ENCODE measurements at places on chromosomes 6 and 20.

- DNase-seq: no peak
Observed at GRCh38 chr20:23164176-23164601, 78.1 kb upstream of the CD93 start.

DNA sequence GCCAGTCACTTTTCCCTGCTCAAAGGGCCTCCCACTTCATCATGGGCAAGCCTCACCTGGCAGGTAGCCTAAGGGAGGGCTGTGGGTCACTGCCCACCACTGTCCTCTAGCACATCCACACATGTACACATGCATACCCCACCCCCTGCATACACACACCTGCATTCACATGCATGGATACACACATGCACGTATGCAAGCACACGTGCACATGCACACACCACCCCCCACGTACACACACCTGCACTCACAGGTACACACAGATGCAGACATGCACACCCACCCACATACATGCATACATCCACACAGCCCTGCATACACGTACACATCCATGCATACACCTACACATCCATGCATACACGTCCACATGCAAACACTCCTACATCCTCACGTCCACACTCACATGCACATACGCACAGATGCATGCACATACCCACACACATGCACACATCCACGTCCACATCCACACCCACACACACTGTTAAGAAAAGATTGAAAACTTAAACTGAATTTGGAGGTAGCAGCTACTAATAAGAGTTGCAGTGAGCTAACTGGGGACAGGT, 14.0 kb upstream of the EXOC2 start:
- DNase-seq: no peak

DNA sequence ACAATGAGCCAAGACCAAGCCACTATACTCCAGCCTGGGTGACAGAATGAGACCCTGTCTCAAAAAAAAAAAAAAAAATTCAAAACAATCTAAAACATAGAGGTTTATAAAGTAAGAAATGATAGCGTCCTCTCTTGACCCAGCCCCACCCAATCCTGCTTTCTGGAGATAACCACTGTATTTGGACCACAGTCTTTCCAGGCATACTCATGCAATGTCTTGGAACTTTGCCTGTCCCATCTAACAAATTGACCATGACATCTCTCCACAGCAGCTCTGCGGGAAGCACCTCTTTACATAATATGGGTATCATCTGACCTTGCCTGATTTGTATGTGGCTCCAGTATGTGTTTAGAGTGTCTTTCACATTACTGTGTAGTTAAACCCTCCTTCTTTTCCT, 9.1 kb upstream of the SHLD1 start:
- no peak for DNase-seq

DNA sequence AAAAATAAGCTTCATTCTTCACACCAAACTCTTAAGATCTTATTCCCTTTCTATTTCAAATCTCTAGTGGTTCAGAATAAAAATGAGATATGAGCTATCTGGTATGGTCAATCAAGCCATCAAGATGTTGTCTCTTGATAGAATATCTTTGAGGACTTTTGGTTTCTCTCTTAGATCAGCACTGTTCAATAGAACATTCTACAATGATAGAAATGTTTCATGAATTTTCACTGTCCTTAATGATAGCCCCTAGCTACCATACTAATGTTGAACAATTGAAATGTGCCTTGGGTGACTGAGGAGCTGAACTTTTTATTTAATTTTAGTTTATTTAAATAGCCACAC, 24.1 kb upstream of the HINT3 start:
- no peak for DNase-seq

DNA sequence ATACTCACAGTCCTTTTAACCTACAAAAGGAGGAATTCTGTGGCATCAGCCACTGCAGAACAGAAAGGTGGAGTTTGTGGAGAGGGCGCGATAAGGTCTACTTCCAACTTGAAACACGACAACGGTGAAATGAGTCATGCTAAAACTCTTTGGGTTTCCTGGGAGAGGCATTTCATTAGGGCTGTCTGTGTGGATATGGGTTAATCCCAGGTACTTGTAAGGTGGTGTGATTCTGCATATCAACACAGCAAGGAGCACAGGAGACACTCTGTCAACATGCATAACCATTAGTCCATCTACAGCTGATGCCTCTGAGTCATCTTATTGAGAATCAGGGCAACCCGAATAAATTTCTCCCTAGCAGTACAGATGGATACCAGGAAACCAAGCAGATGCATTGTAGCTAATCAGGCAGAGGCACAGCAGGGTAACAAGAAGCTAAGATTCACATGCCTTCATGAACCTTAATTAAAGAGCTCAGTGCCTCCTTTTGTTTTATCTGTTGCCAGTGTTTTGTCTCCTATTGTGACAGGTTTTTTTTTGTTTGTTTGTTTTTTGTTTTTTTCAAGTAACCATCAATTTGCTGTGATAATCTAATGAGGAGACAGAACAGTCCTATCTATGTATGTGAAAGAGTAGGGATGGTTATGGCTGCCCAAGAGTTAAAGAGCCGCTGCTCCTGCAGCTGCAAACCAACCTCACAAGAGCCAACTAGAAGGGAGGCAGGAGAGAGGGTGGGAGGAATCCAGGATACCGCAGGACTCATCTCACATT, 315.8 kb upstream of the SOX4 start:
- no peak for DNase-seq

GRCh38 chr6:98831057-98831958, 3.1 kb upstream of the POU3F2 start:
- DNase-seq: peak; percentile 40

- no peak for DNase-seq
Observed at GRCh38 chr6:43517505-43518357, 842 bp downstream of the POLR1C start.

DNA sequence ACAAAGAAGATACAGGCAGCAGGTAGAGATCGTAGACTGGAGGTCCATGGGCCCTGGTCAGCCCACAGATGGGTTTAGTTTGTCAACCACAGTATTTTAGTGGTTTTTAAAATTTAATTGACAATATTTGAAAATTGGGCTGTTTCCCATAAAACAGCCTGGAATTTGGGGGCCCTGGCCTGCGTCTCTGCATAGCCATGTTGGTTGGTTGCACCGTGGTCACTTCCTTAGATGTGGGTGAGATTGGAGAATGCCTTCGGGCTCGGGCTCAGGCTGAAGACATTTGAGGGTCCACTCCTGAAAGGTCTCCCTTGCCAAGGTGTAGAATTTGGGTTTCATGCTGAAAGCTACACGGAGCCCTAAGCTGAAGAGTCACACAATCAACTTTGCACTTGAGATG, 7.7 kb downstream of the DUSP22 start:
- no peak for DNase-seq

DNA sequence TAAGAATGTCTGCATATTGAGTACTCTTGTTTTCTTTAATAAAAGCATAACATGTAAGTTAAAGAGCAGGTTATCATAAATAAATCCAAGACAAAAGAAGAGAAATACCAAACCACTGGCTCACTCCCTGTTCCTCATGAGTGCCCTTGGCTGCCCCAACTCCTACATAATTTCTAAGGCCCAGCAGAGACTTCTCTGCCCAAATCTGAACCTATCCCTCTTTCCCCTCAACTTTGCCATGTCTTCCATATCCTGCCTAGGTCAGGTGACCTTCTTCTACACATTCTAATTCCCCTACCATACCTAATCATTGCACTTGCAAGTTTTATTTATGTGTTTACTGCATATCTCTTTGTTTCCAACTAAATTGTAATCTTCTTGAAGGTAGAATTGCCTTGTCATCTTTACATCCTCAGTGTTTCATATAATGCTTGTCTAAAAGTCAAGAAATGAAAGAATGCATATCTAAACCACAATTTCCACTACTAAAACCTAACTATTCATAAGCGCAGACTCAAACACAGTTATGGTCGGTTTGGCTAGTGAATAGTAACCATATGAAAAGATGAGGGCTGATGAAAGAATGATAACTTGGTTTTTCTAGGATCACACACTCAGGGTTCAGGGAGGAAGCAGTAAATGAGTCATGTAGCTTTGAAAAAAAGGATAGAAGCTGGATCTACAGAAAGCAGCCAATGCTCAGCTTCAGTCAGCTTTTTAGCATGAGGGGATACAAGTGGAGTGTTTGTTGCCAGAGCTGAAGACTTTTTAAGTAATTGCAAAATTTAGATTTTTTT, 53.3 kb upstream of the EYA4 start:
- DNase-seq: no peak

GRCh38 chr20:57225197-57225733, 41.2 kb downstream of the BMP7 start:
- DNase-seq: no peak

GRCh38 chr6:6826095-6826901, 237.8 kb downstream of the LY86 start:
- no peak for DNase-seq

DNA sequence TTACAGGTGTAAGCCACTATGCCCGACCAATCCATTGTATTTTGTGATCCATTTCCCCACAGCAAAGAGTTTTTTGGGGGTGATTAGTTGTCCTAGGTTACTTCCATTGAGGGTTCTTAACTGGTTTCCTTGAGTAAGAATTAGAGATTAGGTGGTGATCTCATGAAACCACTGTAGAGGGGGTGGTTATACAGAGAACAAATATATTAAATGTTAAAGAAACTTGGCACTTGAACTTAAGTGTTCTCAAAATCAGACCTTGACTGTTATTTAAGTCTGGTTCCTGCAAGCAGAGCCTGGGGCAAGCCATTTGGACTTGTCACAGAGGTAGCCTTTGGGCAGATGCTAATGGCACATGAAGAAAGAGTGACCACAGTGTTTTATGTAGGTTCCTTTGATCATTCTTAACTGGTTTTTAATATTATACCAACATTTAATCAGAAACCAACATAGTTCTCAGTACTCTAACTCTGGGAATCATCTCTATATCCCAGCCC, 288.5 kb downstream of the SOX4 start:
- DNase-seq: no peak

- no peak for DNase-seq
Observed at GRCh38 chr6:5034736-5035135, 30.9 kb upstream of the RPP40 start.

DNA sequence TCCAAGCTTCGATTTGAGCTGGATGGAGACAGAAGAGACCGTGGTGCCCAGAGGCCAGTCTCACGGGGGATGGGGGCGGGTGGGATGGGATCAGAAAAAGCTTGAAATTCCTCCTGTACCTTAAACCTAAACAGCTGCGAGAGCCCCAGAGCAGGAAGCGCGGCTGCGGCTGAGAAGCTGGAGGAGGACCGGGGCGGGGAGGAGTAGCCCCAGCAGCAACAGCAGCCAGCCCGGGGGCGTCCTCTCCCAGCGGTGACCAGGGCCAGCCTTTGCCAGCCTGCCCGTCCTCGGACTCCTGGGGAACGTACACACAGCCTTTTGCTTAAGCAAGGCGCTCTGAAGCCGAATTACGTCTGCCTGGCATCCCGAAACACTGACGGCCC, 17.4 kb upstream of the PRDM13 start:
- no peak for DNase-seq

DNA sequence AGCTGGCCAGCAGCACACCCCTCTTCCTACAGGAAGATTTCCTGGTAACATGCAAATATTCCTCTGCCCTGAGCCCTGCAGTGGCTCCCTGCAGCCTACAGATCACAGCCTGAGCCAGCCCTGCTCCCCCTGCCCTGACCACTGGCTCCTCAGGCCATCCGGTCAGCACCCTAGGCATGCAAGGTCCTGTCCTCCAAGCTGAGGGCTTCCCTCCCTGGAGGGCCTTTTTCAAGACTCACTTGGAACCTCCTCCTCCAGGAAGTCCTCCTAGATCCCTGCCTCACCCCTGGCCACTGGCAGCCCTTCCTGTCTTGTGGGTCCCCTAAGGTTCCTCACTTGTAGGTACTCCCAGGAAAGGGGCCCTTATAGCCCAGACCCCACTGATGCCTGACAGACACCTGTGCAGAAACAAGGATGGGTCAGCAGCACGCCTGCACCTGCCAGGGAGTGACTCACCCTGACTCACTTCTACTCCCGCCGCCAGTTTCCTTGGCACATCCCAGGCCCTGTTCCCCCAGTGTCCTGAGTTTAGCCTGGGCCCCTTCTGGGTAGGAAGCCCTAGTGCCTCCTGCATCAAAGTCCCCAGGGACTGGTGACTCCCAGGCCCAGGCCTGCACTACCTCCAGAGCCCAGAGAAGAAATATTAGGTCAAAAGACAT, 3.2 kb downstream of the SLC4A11 start:
- DNase-seq: no peak

GRCh38 chr20:4893709-4894108, 107.6 kb downstream of the SLC23A2 start:
- DNase-seq: no peak

GRCh38 chr6:26224940-26225847, 138.0 kb downstream of the HFE start:
- DNase-seq: no peak

GRCh38 chr6:112865131-112865530, 518.0 kb downstream of the RFPL4B start:
- DNase-seq: no peak

GRCh38 chr20:63858393-63859165, 2.7 kb upstream of the ABHD16B start:
- DNase-seq: no peak

- DNase-seq: no peak
Observed at GRCh38 chr6:100892693-100893092, 11.6 kb upstream of the ASCC3 start.

DNA sequence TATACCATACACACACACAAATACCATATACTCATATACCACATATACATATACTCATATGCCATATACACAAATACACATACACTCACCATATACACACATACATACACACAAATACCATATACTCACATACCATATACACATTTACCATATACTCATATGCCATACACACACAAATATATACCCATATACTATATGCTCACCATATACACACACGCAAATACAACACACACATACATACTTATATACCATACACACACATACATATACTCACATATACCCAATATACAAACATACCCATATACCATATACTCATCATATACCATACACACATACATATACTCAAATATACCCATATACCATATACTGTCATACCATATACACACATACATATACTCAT, 99.2 kb downstream of the ZMYND8 start:
- no peak for DNase-seq

DNA sequence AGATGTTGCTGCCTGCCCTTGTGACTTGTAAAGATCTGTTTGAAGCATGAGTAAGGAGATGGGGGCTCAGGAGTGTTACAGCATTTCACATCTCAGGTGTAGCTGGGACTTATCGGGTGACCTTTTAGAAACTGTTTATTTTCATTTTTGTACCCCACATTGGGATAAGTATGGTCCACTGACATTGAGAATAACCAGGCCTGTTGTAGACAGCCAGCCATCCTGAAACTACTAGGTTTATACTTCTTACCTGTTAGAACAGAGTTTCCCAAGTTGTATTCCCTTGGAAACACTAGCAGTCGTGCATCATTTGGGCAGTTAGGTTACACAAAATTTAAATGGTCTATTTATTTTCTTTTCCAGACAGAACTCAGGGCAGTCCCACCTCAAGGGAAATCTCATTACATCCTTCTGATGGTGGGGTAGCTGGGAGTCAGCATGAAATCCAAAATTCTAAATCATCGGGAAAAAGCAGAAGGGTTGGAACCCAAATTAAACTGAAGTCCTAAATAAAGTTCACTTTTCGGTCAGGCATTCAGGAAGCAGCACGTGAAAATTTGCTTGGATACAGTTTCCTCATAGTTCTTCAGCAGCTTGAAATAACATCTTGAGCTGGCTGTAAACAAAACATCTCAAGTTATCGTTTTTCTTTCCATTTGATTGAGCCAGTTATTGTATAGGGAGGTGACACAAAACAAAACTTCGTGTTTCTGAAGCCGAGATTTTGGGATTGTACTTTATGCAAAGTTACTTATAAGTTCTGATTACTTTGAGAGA, 30.5 kb downstream of the FOXO3 start:
- no peak for DNase-seq

GRCh38 chr6:147567141-147567805, 58.8 kb downstream of the SAMD5 start:
- no peak for DNase-seq

All from amygdala (tissue), 56 donors.